ENCODE measurements at places on chromosomes 1 and 21.
A peak's percentile ranks its signal among the peaks of the same experiment; 100 is the strongest.

DNA sequence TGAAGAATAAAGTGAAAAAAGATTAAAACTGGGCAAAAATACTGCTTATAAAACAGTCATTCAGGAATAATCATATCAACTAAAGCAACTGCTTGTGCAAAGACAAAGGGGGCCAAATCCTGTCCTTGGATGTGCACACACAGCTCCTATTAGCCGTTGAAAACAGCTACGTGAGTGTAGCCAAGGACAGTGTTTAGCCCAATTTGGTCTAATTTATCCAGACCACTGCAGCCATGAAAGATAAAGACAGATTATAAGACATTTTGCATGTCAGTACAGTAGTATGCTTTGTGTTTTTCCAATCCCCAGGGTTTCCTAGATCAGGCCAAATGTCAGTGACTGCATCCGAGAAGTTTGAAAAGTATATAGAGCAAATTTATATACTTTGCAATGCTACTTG, 146.3 kb upstream of the PKN2 start:
- DNase-seq, result no peak

GRCh38 chr1:40838045-40838979, 23.9 kb downstream of the CITED4 start:
- no peak for DNase-seq

GRCh38 chr1:245893025-245893424, 614.1 kb downstream of the SMYD3 start:
- no peak for DNase-seq

DNA sequence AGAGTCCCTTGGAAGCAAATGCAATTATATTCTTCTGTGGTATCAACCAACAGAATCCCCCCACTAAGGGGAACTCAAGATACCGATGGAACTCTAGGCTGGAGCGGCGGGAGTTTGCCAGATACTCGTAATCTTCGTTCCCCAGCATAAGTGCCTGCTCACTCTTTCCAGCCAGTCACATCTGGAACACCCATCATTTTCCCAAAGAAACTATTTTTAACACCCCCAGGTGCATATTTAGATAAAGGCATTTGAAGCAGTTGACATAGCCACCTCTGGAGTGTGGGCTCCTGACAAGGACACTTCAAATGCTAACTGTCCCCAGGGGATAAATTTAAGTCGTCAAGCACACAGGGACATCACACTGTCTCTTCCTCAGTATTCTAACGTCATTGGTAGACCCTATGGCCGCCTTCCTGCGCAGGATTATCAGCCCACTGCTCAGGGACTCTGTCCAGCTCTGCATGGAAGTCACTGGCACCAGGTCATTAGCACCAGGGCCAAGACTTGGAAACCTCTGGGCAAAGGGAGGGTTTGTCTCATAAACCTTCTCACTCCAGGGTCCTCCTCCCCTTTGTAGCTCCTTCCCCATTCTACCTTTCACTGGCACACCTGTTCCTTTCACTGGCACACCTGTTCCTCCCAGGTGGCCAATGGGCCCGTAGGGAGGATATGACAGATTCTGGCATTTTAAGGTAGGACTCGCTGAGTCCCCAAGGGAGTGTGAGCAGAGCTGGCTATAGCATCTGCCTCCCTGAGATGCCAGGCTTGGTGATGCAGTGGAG, 48.8 kb downstream of the H3-3A start:
- DNase-seq, result peak; percentile 3

DNA sequence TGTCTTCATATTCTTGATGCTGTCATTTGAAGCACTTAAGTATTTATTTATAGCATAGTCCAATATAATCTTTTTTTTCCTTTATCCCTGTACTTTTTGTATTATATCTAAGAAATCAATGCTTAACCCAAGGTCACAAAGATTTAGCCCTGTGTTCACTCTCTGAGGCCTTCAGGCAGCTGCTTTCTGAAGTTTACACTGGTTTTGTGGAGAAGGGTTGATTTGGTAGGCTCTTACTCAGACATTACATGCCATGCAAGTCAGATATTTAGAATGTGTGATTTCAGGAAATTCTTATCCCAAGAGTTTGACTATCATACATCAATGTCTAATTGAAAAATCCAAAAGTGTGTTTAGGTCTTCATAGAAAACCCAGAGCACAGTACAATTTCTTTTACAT, 56.3 kb downstream of the PALMD start:
- DNase-seq, result no peak

GRCh38 chr21:22536509-22536908, 1538.3 kb downstream of the NCAM2 start:
- DNase-seq, result no peak

DNA sequence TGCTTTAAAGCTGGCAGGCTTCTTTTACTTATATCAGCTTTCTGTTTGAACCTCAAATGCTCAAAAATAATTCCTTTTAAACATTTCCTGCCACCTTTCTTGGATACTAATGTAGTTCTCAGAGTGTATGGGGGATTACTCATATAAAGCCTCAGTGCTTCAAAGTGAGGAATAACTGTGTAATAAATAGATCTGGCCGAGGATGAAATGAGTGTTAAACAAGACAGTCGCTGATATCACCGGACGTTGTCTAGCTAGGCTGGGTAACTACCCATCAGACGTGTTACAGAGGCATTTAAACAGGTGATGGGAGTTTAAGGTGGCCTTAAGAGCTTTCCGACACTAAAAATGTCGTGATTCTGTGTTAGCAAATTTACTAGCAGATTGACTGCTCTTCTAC, 53.1 kb downstream of the VANGL2 start:
- no peak for DNase-seq

GRCh38 chr1:206998816-206999215, 28.6 kb upstream of the FCAMR start:
- no peak for DNase-seq

DNA sequence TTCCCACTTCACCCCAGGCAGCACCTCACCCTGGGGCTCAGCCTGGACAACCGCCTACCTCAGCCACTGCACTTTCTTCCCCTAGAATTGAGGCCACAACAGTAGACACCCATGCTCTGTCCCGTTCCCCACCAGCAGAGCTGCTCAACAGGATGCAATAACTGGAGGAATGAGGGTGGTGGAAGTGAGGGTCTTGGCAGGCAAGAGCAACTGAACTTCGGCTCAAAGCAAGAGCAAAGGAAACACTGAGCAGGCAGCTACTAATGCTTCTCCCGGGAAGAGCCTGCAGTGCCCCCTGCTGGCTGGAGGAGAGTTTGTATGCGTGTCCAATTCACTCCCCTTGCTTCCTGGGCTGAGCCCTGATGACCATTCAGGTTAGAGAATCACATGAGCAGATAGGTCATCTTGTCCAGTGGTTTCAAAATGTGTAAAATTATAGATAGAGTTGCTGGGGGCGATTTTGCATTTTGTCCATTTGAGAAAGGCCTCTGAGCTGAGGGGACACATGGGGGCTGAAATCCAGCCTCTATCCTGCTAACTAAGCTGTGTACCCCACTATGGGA, 13.9 kb downstream of the NT5C1A start:
- peak; percentile 34 for DNase-seq

DNA sequence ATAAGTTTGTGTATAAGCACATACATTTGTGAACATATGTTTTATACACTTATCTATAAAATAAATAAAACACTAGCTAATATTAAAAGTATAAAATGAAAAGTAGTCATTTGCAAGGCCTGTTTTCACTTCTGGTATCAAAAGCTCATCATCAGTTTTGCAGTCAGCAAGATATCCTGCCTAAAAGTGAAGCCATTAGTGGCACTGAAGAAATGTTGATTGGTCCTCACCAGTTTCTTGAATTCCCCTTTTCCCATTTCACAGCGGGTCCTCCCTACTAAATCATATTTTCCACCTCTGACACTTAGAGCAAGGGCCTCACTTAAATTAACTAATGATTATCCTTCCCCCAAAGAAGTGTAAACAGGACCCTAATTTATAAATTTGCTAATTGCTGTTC, 6.7 kb downstream of the TBX15 start:
- no peak for DNase-seq

- no peak for DNase-seq
Observed at GRCh38 chr1:153912349-153912748, 10.4 kb downstream of the GATAD2B start.

DNA sequence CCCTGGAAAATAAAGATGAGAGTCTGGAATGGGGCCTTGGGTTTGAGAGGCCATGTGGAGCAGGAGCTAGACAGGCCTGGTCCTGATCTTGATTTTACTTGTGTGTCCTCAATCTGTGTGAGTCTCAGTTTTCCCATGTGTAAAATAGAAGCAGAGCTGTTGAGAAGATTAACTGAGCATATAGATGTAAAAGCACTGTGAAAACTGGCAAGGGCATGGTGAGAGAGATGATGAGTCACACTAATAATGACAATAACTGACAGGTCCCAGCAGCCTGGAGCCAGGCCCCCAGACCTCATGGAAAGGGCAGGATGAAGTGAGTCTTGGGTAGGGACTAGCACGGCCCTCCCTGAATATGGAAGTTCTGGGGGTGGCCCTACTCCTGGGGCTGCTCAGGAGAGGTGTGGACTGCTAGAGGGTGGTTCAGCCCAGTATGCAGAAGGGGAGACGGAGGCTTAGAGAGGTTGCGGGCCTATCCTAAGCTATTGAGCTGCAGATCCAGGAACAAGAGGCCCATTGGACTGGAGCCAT, 2.8 kb upstream of the AHDC1 start:
- DNase-seq, result no peak

GRCh38 chr1:37471345-37472231, 2.8 kb upstream of the ZC3H12A start:
- DNase-seq, result no peak

- DNase-seq, result no peak
Observed at GRCh38 chr1:20281801-20282200, 8.9 kb upstream of the VWA5B1 start.
